ENCODE measurements at places on chromosomes 2 and 18. TPM values are rescaled to one million over a fixed set of nuclear protein-coding genes. Genes with fewer than 3 reads are reported as not detected.

DNA sequence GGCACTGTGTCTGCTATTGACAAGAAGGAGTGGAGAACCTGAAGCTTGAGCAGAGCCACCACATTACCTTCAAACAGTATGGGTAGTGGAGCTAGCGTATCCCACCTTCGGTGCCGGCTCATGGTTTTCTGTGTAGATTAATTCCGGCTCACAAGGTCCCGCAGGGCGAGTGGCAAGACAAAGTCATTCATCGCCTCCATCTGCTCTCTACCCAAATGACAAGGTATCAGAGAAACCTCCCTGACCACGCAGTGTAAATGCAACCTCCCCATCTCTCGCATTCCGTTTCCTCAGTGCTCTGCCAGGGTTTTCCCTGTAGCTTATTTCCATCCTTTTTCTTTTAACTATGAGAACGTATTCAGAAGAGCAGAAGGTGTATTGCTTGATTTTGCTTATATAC is 79.8 kb downstream of the MAP4K4 start:
- H3K4me1 ChIP-seq: peaks cover 75% of the 10 kb centered on the region
- no peaks in the 10 kb centered on the region for H3K27me3 ChIP-seq
- H3K36me3 ChIP-seq: no peaks in the 10 kb centered on the region
- no peak overlapping the region for H3K27ac ChIP-seq

- no peak overlapping the region for H3K4me3 ChIP-seq
- H3K36me3 ChIP-seq: no peaks in the 10 kb centered on the region
- H3K27ac ChIP-seq: no peak overlapping the region
These were observed 14.2 kb upstream of the NR4A2 start for GRCh38 chr2:156346731-156347130.

DNA sequence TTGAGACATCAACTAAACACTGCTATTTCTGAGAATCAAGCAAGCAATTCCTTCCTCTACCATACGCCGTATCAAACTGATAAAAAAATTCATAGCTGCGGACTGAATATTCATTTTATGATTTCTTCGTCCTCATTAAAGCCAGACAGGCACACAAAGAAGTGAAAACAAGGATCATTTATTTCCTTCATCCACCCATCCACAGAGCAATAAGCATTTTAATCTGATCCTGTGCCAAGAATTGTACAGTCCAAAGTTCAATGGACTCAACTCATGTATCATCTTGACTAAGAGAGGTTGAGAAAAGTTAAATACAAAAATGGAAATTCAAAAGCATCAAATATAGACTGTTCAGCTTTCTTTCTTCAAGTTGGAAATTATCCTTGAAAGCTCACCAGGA is 19.7 kb upstream of the SNTG2 start:
- no peaks in the 10 kb centered on the region for H3K4me1 ChIP-seq
- no peak overlapping the region for H3K4me3 ChIP-seq
- no peaks in the 10 kb centered on the region for H3K27me3 ChIP-seq
- DNase-seq: no peak

DNA sequence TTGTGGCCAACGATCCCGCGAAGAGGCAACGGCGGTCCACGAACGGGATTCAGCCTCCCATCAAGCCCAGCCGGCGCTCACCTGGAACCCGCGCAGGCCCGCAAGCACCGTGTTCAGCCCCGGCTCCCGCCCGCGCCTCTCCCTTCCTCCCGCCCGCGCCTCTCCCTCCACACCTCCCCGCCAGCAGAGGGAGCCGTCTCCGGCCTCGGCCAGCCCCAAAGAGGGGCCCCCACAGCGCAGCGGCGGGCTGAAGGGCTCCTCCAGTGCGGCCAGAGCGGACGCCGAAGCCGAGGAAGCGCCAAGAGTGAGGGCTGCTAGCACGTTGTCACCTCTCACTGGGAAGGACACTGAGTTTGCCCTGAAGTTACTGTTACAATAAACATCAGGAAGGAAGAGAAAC is 55.3 kb upstream of the LAPTM4A start:
- no peak overlapping the region for H3K27ac ChIP-seq
- H3K27me3 ChIP-seq: no peaks in the 10 kb centered on the region
- H3K4me1 ChIP-seq: no peaks in the 10 kb centered on the region
- DNase-seq: no peak
- H3K4me3 ChIP-seq: no peak overlapping the region

GRCh38 chr2:110874453-110875383 is 142.3 kb downstream of the ACOXL start:
- H3K27ac ChIP-seq: no peak overlapping the region
- no peaks in the 10 kb centered on the region for H3K27me3 ChIP-seq
- no peaks in the 10 kb centered on the region for H3K36me3 ChIP-seq
- peaks cover 12% of the 10 kb centered on the region for H3K4me1 ChIP-seq

DNA sequence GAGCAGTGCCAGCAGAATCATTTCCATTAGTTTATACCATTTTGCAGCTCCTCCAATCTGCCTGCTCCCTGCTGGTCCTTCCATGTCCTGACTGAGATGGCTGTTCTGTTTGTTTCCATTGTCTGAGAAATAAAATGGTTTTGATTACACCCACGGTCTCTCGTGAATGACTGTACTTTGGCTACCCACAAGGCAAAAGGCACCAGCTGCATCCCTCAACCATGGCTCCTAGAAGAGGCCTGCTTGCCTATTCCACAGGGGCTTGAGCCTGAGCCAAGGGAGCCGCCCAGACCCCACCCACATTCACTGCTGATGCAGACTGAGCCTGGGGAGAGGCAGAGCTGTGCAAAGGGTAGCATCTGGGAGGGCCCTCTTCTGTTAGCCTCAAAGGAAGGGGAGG is 31.2 kb downstream of the MARCHF4 start:
- no peaks in the 10 kb centered on the region for H3K27me3 ChIP-seq
- no peaks in the 10 kb centered on the region for H3K4me1 ChIP-seq
- H3K27ac ChIP-seq: no peak overlapping the region
- H3K4me3 ChIP-seq: no peak overlapping the region
- no peak for DNase-seq
- H3K36me3 ChIP-seq: no peaks in the 10 kb centered on the region

DNA sequence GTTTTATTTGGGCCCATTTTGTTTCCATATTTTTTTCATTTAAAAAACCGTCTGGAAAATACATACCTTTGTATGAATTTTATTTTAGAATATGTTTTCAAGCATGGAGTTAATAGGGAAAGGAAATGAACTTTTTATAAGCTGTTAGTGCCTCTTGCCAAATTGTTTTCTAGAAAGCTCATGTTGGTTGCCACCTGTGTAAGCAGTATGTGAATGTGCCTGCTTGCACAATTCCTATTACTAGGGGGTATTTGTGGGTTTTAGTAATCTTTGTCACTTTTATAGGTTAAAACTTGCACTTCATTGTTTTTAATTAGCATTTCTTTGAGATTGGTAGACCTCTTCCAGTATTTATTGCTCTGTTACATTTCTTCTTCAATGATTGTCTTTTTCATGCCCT is 107.3 kb downstream of the TANC1 start:
- no peaks in the 10 kb centered on the region for H3K27me3 ChIP-seq
- H3K4me1 ChIP-seq: peaks cover 6% of the 10 kb centered on the region
- no peaks in the 10 kb centered on the region for H3K36me3 ChIP-seq
- DNase-seq: no peak
- H3K4me3 ChIP-seq: no peak overlapping the region
- no peak overlapping the region for H3K27ac ChIP-seq

- H3K27me3 ChIP-seq: no peaks in the 10 kb centered on the region
- no peak overlapping the region for H3K4me3 ChIP-seq
- H3K36me3 ChIP-seq: no peaks in the 10 kb centered on the region
- H3K27ac ChIP-seq: no peak overlapping the region
- H3K4me1 ChIP-seq: peaks cover 51% of the 10 kb centered on the region
- no peak for DNase-seq
These were observed 114.3 kb downstream of the PRKCE start for GRCh38 chr2:45765728-45766254.

GRCh38 chr2:232421189-232421785 is 14.6 kb downstream of the ALPG start:
- no peak for DNase-seq
- H3K4me3 ChIP-seq: peak overlapping the region; percentile 9
- H3K36me3 ChIP-seq: no peaks in the 10 kb centered on the region
- H3K27me3 ChIP-seq: peaks cover 80% of the 10 kb centered on the region
- peaks cover 6% of the 10 kb centered on the region for H3K4me1 ChIP-seq
- no peak overlapping the region for H3K27ac ChIP-seq

DNA sequence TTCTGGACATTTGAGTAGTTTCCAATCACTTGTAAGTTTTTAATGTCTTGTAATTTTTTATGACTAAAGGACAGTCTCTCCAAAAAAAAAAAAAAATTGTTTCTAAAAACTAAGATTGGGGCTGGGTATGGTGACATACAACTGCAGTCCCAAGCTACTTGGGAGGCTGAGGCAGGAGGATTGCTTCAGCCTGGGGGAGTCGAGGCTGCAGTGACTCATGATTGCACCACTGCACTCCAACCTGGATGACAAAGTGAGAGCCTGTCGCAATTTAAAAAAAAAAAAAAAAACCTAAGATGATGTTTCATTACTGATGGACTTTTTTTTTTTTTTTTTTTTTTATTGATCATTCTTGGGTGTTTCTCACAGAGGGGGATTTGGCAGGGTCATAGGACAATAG is 34.4 kb upstream of the PKDCC start:
- H3K36me3 ChIP-seq: no peaks in the 10 kb centered on the region
- no peak overlapping the region for H3K27ac ChIP-seq
- H3K4me1 ChIP-seq: no peaks in the 10 kb centered on the region
- no peak for DNase-seq
- no peaks in the 10 kb centered on the region for H3K27me3 ChIP-seq

DNA sequence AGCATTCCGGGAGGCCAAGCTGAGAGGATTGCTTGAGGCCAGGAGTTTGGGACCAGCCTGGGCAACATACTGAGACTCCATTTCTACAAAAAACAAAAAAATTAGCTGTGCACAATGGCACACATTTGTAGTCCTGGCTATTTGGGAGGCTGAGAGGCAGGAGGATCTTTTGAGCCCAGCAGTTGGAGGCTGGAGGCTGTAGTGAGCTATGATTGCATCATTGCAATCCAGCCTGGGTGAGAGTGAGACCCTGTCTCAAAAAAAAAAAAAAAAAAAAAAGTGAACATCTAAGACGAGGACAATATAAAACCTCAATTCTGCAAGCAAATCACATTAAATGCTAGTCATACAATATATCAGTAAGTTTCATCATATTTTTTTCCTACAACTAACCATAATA is 2.8 kb upstream of the HAT1 start:
- H3K27ac ChIP-seq: no peak overlapping the region
- no peak overlapping the region for H3K4me3 ChIP-seq
- peaks cover 24% of the 10 kb centered on the region for H3K4me1 ChIP-seq
- DNase-seq: no peak
- no peaks in the 10 kb centered on the region for H3K27me3 ChIP-seq
- H3K36me3 ChIP-seq: no peaks in the 10 kb centered on the region

DNA sequence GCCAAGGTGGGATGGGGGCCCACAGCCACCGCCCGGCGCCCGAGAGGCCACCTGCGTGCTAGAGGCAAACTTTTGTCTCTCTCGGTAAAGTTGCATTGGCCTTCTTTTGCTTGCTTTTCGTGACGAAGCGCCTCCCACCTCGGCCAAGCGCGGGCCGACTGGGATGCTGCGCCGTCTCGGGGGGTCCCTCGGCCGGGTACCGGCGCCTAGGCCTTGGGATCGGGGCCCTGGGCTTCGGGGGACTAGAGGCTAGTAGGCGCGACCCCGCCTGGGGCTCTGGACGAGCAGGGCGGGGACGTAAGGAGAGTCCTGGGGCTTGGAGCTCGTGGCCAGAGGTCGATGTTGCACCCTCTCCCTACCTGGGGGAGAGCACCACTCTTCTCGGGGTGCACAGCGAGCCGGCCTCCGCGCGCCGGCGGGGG is 545 bp downstream of the GLI2 start:
- H3K27ac ChIP-seq: peak overlapping the region; percentile 38
- DNase-seq: no peak

DNA sequence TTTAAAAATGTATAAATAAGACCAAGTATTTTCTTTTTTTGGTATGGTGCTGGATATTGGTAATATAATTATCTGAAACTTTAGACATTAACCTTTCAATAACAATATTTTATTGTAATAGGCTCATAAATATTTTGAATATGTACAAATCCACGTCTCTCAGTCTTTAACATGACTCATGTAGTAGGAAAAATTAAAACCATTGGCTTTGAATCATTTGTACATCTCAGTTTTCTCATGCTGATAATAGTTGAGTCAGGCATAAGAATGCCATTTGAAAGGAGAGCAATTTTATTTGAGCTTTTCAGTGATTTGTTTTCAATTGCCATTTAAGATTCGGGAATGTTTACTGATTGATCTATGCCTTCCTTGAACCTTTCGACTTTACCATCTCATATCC is 364.8 kb downstream of the TGIF1 start:
- no peaks in the 10 kb centered on the region for H3K36me3 ChIP-seq
- H3K4me1 ChIP-seq: peaks cover 5% of the 10 kb centered on the region
- H3K27ac ChIP-seq: no peak overlapping the region

- no peaks in the 10 kb centered on the region for H3K27me3 ChIP-seq
- H3K4me1 ChIP-seq: no peaks in the 10 kb centered on the region
- H3K27ac ChIP-seq: no peak overlapping the region
These were observed 33.5 kb downstream of the FBXO15 start for GRCh38 chr18:74114116-74114515.

DNA sequence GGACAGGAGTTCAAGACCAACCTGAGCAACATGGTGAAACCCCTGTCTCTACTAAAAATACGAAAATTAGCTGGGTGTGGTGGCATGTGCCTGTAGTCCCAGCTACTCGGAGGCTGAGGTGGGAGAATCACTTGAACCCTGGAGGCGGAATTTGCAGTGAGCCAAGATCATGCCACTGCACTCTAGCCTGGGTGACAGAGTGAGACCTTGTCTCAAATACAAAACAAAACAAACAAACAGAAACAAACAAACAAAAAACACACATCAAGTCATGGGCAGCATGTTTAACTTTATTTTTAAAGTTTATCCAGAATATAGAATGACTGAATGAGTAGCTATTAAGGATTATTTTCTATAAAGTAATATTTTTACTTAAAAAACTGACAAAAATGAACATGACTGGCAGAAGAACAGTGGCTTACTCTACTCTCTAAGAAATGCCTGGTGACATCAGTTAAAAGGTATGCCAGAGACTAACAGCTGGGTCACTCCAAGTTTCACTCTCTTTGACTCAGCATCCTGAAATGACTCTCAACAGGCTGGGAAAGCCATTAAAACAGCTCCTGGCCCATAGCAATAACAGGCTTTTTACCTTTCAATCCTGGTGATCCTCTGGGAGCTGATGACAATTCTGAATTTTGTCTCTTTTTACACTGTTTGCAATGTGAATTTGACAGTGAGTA is 281.6 kb upstream of the STON1 start:
- peaks cover 48% of the 10 kb centered on the region for H3K4me1 ChIP-seq
- no peaks in the 10 kb centered on the region for H3K36me3 ChIP-seq
- no peaks in the 10 kb centered on the region for H3K27me3 ChIP-seq
- peak overlapping the region; percentile 74 for H3K27ac ChIP-seq
- peak; percentile 49 for DNase-seq
- no peak overlapping the region for H3K4me3 ChIP-seq

Gene HOXD13
- polyA plus RNA-seq: not detected

Gene SERPINB3
- not detected for polyA plus RNA-seq

Gene IL36G
- polyA plus RNA-seq: 0.28 TPM

Gene SAG
- 0.08 TPM for polyA plus RNA-seq

Gene SULT1C4
- polyA plus RNA-seq: 90.7 TPM

Gene REG3G
- not detected for polyA plus RNA-seq

Gene PROKR1
- polyA plus RNA-seq: 0.07 TPM

Gene HOXD4
- polyA plus RNA-seq: 0.86 TPM

Gene SPC25
- 11.9 TPM for polyA plus RNA-seq

All from left lung (tissue), 14 donors.